ENCODE measurements at places on chromosomes 1 and 21.

DNA sequence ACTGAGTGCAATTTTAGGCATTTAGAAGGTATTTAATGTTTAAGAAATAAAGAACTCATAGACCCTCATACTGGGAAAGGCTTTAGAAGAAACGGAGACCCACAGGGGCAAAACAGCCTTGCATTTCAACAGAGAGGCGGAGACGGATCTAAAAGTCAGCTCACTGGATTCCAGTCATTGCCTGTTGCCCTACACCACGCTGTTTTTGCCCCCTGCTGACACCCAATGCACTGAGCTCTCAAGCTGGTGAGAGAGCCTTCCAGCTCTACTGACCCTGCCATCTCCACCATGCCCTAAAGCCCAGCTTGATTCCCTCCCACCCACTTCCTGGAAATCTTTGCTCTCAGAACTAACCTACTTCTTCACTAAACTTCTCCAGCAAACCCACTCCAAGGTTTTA, 7.2 kb upstream of the TRAF3IP3 start:
- no peak for DNase-seq

DNA sequence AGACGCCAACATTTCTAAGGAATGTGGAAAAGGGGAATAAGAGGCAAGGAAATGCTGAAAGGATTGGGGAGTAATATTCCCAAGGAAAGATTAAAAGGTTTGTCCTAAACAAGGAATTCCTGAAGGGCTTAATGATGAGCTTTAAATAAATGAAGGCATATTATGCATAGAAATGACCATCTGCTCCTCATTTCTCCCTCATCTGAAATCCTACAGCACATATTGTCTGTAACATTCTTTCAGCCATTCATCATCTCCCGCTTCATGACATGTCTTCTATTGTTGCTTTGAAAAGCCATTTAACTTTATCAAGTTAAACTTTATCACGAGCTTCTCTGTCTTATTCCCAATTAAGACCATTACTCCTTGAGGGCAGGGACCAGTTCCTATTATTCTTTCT, 608.7 kb upstream of the PLXNA2 start:
- no peak for DNase-seq

- DNase-seq = no peak
These were observed 182.0 kb upstream of the ARHGEF16 start for GRCh38 chr1:3272321-3273045.

DNA sequence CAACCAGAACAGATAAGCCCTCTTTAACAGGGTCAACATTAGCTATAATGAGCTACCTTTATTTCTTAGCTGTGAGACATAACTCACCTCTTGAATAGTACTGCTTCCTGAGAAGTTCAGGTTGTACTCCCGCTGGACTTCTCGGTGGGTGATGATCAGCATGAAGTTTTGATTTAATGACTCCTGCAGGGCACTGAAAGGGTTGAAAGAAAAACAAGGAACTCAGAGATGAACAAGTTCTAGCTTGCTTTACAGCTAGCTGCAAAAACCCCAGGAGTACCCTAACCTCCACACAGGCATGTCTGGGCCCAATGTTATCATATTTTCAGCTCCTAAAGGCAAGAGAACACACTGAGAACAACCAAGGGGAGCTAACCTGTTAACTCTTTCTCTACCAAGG, 254.4 kb downstream of the FAF1 start:
- DNase-seq = no peak

GRCh38 chr1:151533870-151534269, 6.2 kb upstream of the TUFT1 start:
- DNase-seq = no peak

GRCh38 chr1:55593298-55593697, 378.1 kb upstream of the USP24 start:
- DNase-seq = no peak

DNA sequence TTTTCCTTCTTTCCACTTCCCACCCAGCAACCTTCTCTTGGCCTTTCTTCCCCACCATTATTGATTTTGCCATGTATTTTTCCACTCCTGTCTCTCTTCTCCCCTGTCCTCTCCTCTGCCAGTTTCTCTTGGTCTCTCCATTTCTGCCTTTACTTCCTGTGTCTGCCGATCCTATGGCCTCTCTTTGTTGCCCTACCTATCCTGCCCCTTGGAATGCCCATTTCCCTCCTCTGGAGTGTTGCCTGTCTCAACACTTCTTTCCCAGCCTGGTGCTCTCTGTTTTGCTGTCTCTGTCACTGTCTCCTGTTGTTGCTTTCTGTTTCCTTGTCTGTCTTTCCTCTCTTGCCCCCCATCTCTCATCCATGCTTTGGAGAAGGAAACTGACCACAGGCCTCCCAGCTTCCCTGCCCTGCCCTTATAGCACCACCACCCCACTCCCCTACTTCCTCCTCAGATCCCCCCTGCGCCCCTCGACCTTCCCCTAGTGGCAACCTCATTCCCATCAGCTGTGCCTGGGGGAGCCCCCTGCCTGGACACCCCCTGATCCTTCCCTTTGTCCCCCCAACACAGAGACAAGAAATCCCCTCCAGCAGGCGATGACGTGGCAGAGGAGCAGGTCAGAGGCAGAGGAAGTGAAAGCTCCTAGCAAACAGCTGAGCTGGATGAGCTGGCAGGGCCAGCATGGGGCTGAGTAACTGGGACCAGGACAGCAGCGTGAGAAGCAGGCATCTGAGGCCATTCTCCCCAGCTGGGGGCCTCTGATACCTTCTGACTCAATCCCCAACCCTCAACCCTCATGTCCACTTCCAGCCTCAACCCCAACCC, 6.6 kb upstream of the ETV3L start:
- peak; percentile 65 for DNase-seq

DNA sequence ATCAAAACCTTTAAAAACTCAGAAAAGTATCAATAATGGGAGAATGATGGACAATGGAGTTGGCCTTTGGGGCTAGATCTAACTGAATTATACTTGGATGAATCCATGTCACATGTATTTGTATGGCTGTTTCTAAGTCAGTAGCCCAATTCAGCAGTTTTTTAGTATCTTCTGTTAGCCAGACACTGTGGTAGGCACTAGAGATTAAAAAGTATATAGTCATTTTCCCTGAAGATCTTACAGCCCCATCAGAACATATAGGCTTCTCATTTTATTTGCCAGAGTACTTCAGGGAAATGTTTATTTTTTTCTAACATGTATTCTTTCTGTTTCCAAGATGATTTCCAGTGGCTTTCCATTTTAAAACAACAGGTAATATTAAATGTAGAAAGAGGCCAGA, 273.7 kb downstream of the NFIA start:
- no peak for DNase-seq

GRCh38 chr1:78068681-78069283, 23.0 kb downstream of the GIPC2 start:
- DNase-seq = no peak

- no peak for DNase-seq
These were observed 163.2 kb upstream of the HMCN1 start for GRCh38 chr1:185570962-185571361.

- no peak for DNase-seq
These were observed 97.3 kb downstream of the SLC35F3 start for GRCh38 chr1:234001817-234002216.

GRCh38 chr1:61184040-61184713, 101.8 kb downstream of the NFIA start:
- DNase-seq = no peak

- DNase-seq = no peak
These were observed 3.0 kb upstream of the RRP1 start for GRCh38 chr21:43786300-43786806.

GRCh38 chr1:156060937-156061636, at the start of gene RAB25:
RAB25 (plus strand) TSS chr1:156061160; CDS start chr1:156061401, 241 bp downstream.
- no peak for DNase-seq

DNA sequence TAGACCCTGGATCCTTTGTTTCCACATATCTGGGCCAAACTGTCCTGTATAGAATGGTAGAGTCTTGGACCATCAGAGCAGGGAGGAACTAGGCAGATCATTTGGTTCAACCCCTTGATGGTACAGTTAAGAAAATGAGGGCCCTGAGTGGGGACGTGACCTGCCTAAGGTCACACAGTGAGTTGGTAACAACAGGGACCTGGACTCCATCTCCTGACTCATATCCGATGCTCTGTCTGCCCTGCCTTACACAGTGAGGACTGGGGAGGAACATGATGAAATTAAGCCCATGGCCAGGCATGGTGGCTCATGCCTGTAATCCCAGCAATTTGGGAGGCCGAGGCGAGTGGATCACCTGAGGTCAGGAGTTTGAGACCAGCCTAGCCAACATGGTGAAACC, 440.2 kb downstream of the PTPRU start:
- no peak for DNase-seq

- no peak for DNase-seq
These were observed 1.9 kb downstream of the TTF2 start for GRCh38 chr1:117061986-117062415.

DNA sequence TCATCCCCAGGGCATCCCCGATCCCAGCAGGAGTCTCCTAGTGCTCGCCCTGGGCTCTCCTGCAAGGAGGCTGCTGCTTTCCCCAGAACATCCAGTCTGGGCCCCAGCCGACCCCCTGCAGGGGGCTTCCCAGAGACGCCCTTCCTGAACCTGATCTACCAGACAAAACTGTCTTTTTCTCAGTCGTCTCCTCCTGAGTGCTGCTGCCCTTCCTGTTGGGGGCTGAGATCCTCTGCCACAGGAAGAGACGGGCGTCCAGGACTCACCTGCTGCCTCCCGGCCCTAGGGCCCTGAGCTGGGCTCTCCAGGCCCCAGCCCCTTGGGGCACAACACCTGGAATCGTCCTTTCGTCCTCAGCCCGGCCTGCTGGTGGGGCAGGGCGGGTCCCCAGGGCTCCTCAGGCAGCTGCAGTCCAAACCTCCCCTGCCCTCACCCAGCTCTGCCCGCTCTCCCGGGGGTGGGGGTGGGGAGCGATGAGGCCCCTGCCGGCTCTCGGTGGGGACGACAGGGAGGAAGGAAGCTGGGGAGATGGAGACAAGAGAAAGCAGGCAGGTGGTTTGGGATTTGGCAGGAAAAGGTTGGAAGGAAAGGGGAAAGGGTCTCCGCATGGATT, 36.9 kb downstream of the TP73 start:
- no peak for DNase-seq

GRCh38 chr1:119878171-119878570, 18.1 kb downstream of the ADAM30 start:
- DNase-seq = no peak
